ENCODE measurements at places on chromosomes 11 and 22.

DNA sequence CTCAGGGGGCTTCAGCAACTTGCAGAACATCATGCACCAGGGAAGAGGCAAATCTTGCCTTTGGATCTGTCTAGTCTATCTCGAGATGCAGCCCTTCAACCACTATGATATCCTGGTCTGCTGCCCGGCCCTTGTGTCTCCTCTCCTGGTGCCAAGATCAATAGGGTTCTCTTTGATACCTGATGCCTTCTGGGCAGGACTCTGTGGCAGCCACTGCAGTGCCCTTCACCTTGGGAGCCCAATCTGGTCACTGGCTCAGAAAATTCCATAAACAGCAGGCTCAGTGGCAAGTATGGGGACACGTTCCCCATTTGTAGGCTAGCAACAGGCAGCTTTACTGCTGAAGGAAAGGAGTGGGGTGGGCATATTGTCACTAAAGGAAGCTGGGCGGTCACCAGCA, 23.4 kb downstream of the SYN3 start:
- H3K27ac ChIP-seq: no peak overlapping the region
- H3K4me3 ChIP-seq: no peak overlapping the region
- H3K27me3 ChIP-seq: peaks cover 60% of the 10 kb centered on the region
- no peaks in the 10 kb centered on the region for H3K36me3 ChIP-seq

DNA sequence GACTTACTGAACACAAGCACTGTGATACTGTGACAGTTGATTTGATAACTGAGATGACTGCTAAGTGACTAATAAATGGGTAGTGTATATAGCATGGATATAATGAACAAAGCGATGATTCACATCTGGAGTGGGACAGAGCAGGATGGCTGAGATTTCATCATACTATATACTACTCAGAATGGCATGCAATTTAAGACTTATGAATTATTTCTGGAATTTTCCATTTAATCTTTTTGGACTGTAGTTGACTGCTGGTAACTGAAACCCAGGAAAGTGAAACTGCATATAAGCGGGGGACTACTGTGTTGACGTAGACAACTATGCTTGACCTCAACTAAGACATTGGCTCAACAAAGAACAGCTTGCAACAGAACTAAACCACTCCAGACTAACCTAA, 20.0 kb upstream of the NUCB2 start:
- no peaks in the 10 kb centered on the region for H3K36me3 ChIP-seq
- H3K4me1 ChIP-seq: no peaks in the 10 kb centered on the region
- no peak for DNase-seq
- H3K27ac ChIP-seq: no peak overlapping the region
- no peak overlapping the region for H3K4me3 ChIP-seq

GRCh38 chr11:69674267-69674885, 777 bp downstream of the LTO1 start:
- H3K4me3 ChIP-seq: peak overlapping the region; percentile 69
- peak overlapping the region; percentile 90 for H3K27ac ChIP-seq
- no peaks in the 10 kb centered on the region for H3K27me3 ChIP-seq

GRCh38 chr22:30969532-30970355, 679 bp downstream of the TUG1 start:
- H3K27ac ChIP-seq: peak overlapping the region; percentile 98
- H3K4me1 ChIP-seq: peaks cover 19% of the 10 kb centered on the region
- no peak for DNase-seq
- H3K4me3 ChIP-seq: peak overlapping the region; percentile 82

- no peaks in the 10 kb centered on the region for H3K36me3 ChIP-seq
- no peak overlapping the region for H3K4me3 ChIP-seq
- no peak for DNase-seq
- H3K27me3 ChIP-seq: no peaks in the 10 kb centered on the region
- no peak overlapping the region for H3K27ac ChIP-seq
- H3K4me1 ChIP-seq: no peaks in the 10 kb centered on the region
Observed at GRCh38 chr11:41018224-41018623, 441.2 kb downstream of the LRRC4C start.

DNA sequence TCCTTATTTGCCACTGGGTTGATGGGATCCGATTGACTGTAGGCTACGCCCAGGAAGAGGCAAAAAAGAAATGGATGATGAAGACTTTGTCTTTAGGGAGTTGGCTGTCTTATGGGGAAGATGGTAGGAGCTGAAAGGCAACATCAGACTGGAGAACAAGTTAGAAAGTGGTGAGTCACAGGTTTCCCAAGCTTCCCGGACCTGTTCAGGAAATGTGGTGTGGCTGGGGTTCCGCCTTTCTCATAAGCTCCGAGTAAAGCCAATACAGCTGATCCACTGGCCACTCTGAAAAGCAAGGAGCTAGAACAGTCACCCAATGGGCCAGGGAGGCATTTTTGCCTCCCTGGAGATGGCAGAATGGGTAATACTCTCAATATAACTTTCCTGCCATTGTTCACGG, 194.5 kb downstream of the SNX19 start:
- H3K36me3 ChIP-seq: no peaks in the 10 kb centered on the region
- H3K27me3 ChIP-seq: no peaks in the 10 kb centered on the region
- no peak overlapping the region for H3K4me3 ChIP-seq
- peaks cover 18% of the 10 kb centered on the region for H3K4me1 ChIP-seq
- H3K27ac ChIP-seq: no peak overlapping the region
- DNase-seq: no peak

All from esophagus squamous epithelium (tissue), 5 donors.